ENCODE measurements at places on chromosomes 4 and X. TPM values are rescaled to one million over a fixed set of nuclear protein-coding genes. Genes with fewer than 3 reads are reported as not detected.

GPRIN3 gene
- 3.0 TPM for total RNA-seq

DNA sequence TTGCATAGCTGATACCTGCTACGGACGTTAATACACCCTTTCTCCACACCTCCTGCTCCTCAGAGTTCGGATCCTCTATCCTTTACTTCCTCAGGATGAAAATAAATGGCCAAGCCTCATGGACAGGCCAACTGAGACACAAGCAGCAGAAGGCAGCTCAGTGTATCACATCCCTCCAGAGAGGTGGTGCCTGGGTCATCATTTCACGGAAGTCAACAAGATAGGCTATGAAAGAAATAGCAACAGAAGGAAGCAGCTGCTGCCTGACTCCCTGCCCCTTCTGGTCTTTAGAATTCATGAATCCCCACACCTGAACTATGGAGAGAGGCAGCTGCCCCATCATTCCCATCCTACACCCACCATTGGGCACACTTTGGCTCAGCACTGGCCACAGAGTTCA lies 267.1 kb upstream of the ETNPPL start:
- no peaks in the 10 kb centered on the region for H3K27me3 ChIP-seq
- no peak overlapping the region for H3K4me3 ChIP-seq
- no peak for ATAC-seq
- no peak overlapping the region for H3K27ac ChIP-seq
- H3K4me1 ChIP-seq: no peaks in the 10 kb centered on the region

HPSE gene
- 0.85 TPM for total RNA-seq

AKAP14 gene
- not detected for total RNA-seq

NDST4 gene
- not detected for total RNA-seq

DNA sequence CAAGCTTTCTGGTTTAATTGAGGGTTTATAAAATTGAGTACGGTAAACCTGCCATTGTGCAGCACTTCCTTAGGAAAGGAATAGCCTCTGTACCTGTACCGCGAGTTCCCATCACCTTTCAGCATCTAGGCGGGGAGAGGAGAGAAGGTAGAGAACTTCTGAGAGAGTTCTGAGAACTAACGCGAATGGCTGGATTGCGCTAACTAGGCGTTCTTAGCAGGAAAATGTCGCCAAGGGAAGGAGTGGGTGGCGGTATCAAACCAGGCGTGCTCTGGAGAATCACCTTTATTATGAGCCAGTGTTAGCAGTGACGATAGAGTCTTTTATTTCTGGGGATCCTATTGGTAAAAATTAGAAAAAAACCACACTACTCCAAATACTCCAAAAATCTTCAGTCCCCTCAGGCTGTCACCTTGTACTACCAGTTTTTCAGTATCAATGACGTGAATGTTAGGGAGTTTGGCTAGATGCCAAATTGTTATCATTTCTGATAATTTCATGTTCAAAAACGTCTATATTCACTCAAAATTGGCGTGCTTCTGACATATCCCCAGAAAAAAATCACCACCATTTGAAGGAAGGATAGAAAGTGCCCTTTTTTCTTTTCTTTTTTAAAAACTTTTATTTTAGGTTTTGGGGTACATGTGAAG lies 1.4 kb downstream of the UGT8 start:
- H3K27me3 ChIP-seq: peaks cover 40% of the 10 kb centered on the region
- no peaks in the 10 kb centered on the region for H3K4me1 ChIP-seq
- no peaks in the 10 kb centered on the region for H3K36me3 ChIP-seq

All from gastroesophageal sphincter (tissue), 4 donors.